Suprapubic skin (tissue), 4 donors: ENCODE measurements at places on chromosomes 1 and 21. TPM values are rescaled to one million over a fixed set of nuclear protein-coding genes. Genes with fewer than 3 reads are reported as not detected.

GRCh38 chr1:44842862-44843655, at the start of gene PTCH2:
Gene PTCH2 (minus strand): TSS chr1:44843253. CDS start chr1:44842932, 321 bp downstream.
- H3K27me3 ChIP-seq: no peaks in the 10 kb centered on the region
- H3K4me3 ChIP-seq: peak within 1 kb of the TSS; percentile 59
- peak; percentile 77 for DNase-seq
- H3K36me3 ChIP-seq: no peaks in the 10 kb centered on the region

GRCh38 chr1:109567877-109568672, 19.7 kb downstream of the GNAI3 start:
- no peak for DNase-seq
- H3K27me3 ChIP-seq: no peaks in the 10 kb centered on the region
- no peak overlapping the region for H3K27ac ChIP-seq

GRCh38 chr1:210464519-210465039, 135.9 kb downstream of the HHAT start:
- H3K27ac ChIP-seq: no peak overlapping the region
- no peaks in the 10 kb centered on the region for H3K4me1 ChIP-seq
- no peak for DNase-seq
- no peaks in the 10 kb centered on the region for H3K27me3 ChIP-seq

DNA sequence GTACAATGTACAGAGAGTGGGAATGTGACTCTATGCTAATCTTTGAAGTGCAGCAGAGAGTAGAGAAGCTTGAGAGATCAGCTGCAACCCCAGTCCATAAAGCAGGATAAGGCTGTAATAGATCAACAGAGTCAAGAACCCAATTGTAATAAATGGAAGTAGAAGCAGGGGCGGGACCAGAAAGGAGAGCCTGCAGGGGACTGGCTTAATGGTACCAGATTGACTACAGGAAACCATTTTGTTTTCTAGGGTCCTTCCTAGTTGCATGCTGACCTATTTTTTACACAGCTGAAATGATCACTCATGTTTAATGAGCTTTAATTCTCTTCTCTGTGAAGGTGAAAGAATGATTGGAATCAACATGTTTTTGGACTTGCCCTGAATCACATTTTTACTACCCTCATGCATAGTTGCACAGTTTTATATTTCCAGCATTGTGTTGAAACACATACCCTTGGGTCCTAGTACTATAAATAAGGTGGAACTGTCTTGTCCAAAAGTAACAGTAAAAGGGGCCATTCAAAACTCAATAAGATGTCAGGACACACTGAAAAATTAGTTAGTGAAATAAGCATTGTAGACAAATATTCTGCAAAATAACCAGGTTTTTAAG, 69.8 kb downstream of the GPR88 start:
- H3K4me3 ChIP-seq: no peak overlapping the region
- H3K4me1 ChIP-seq: no peaks in the 10 kb centered on the region
- no peak for DNase-seq
- H3K36me3 ChIP-seq: no peaks in the 10 kb centered on the region

Gene HES4
- 29.0 TPM for total RNA-seq
